Stimulated activated CD4-positive, alpha-beta T cell treated with anti-CD3 and anti-CD28 coated beads, Interleukin-1b, Interleukin-23, amount 100 ng/mL, for 48 hours (primary cell): ENCODE measurements at places on chromosomes 13 and 19.

DNA sequence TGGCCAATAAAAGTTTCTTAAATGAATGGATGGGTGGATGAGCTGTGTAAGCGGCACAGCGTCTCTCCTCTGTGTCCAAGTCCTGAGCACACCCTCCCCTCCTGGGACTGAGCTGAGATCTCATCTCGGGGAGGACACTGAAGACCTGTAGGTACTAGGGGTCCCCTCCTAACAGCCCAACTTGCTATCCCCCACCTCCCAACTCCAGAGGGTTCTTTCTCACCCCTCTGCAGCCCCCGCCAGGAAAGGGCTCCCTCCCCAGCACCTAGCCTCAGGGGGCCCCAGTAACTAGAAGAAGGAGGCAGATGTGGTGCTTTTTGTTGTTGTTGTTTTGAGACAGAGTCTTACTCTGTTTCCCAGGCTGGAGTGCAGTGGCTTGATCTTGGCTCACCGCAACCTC is 1.1 kb upstream of the NANOS3 start:
- no peak for DNase-seq

GRCh38 chr13:98675066-98675465 is 77.4 kb downstream of the SLC15A1 start:
- no peak for DNase-seq

DNA sequence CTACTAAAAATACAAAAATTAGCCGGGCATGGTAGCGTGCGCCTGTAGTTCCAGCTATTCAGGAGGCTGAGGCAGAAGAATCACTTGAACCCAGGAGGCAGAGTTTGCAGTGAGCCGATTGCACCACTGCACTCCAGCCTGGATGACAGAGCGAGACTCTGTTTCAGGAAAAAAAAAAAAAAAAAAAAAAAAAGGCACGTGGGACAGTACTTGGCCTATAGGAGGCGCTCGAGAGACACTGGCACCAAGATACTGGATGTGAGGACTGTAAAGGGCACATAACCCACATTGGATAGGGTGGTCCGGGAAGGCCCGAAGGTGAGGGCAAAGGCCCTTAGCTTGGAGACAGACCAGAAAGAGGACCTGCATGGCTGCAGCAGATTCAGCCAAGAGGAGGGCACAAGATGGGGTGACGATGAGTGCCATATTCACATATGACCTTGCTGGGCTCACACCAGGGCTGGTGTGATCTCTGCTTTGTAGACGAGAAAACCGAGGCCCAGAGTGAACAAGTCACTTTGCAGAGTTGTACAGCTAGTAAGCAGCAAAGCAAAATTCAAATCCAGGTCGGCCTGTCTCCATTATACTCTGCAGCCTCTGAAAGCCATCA is 89.4 kb downstream of the DPF1 start:
- peak; percentile 26 for DNase-seq

DNA sequence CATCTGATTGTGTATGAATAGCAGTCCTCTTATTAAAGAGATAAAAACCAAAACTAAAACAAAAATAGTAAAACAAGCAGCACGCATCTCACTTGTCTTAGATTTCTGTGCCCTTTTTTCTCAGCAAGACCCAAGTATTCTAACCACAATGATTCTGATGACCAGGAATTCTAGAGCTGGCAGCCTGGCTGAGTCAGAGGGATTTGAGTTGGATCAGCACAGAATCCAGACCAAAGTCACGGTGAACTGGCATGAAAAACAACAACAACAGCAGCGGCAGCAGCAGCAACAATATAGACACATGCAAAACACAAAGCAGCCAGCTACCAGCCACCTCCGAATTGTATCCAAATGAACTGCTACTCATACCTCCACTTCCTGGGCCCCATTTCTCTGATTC is 360.5 kb downstream of the KCNRG start:
- no peak for DNase-seq

DNA sequence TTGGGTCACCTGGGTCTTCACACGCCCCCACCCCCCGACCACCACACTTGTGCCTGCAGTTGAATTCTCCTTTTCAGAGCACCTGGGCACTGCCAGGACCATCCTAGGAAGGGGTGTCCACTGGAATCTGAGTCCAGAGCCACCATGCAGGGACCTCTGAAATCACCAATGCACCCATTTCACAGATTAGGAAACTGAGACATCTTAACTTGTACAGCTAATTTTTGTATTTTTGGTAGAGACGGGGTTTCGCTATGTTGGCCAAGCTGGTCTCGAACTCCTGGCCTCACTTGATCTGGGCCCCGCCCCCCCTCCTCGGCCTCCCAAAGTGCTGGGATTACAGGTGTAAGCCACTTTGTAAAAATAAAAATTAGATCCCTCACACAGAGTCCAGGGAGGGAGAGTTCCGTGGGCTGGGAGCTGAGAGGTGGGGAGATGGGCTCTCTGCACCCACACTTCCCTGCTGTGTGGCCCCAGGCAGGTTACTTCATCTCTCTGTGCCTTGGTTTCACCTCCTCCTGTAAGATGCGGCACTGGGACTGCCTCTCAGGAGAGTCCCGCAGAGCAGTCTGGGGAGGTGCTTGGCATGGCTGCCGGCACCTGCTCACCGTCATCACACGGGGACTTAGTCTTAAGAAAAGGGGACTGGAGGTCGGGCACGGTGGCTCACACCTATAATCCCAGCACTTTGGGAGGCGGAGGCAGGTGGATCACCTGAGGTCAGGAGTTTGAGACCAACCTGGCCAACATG is 45.9 kb upstream of the C19orf12 start:
- no peak for DNase-seq

GRCh38 chr19:14089662-14090508 is 666 bp downstream of the SAMD1 start:
- peak; percentile 48 for DNase-seq

DNA sequence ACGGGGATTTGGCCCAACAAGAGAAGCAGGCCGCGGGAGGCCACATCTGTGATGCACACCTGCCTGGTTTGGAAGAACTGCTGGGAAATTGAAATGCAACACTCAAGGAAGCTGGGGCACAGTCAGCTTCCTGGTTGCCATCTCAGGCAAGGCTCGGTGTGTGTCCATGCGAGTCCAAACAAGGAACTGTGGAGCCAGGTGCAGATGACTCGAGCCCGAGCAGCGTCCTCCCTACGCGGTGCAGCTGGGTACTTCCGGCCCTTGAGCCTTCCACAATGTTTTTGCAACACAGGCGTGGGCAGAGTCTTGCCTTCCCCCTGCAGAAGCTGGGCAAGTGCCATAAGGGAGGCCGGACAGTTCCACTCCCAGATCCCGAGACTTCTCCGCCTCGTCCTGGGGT is 94.6 kb downstream of the CRYL1 start:
- DNase-seq = no peak

- DNase-seq = no peak
These were observed 329.8 kb upstream of the GPC6 start for GRCh38 chr13:92896842-92897241.

- no peak for DNase-seq
These were observed 129.9 kb upstream of the UBL3 start for GRCh38 chr13:29980339-29980738.
